ENCODE measurements at places on chromosomes 12 and 14. TPM values are rescaled to one million over a fixed set of nuclear protein-coding genes. Genes with fewer than 3 reads are reported as not detected.

The IL26 gene
- not detected for total RNA-seq

The TOMM20L gene
- not detected for total RNA-seq

The GARIN6 gene
- not detected for total RNA-seq

The CAND1 gene
- 58.3 TPM for total RNA-seq

DNA sequence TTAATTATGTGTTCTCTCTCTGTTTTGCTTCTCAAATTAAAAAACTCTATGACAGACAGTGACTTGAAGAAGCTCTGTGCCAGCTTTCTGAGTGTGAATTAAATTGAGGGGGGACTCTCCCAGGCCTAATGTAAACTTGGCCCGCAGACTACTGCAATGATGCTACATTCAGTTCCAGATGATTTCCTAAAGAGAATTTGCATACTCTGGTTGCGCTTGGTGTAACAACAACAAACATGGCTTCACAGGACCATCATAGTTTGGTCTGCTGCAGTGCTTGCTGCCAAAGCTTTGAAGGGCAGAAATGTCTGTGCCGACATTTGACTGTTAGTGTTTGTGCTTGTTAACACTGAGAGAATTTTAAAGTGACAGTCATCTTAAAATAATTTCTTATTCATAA is 25.0 kb downstream of the CFAP54 start:
- no peak for DNase-seq

DNA sequence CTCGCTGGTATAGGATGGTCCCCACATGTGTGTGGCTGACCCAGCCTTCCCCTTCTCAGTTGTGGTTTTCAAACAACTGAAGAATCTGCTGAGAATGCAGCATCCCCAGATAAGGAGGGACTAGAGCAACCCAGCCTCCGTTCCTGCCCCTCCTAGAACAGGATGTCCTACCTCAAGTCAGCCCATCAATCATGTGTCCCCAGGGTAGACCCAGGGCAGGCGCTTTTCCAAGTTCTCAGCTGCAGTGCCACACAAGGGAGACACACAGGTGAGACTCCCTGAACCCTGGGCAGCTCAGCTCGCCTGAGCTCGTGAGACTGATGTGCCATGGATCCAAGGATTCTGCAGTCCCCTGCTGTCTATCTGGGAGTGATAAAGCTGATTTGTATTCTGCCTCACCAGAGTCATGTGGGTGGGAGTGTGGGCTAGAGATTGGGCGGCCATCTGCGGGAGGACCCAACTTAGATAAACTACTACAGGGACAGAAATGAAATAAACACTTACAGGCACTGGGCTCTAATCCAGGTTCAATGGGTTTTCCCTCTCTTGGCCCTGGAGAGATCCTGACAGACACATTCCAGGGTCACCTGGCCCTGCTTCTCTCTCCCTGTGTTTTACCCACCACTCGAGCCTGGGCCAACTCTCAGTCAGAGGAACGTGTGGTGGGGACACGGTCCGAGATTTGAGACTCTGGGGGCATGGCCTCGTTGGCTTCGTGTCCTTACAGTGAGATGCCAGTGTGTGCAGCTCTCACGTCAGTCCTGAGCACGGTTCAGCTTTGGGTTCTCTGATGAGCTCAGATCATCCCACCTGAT is 303.5 kb upstream of the SFSWAP start:
- no peak for DNase-seq
